T-helper 9 cell (primary cell): ENCODE measurements at places on chromosomes 1 and 21.

DNA sequence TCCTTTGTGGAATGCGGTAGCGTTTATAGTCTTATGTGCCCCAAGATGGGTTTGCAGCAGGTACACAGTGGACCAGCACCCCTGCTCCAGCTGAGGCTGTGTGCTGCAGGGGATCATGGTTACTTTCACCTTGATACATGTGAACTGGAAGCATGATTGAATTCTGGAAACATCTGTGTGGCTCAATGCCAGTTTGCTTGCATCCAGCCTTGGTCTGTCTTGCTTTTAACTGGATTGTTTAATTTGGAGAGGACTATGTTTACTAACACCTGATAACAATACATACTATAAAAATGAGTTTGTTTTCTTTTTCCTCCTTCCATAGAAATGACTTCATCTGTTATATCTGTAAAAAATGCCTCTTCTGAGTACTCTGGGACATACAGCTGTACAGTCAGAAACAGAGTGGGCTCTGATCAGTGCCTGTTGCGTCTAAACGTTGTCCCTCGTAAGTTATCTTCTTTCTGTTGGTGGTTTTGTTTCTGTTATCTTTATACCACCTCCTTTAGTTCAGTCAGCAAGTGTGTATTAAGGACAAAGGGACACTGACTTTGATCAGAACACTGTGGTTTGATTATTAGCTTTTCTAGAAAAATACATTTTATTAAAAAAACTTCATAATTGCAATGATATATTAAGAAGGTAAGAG, 47.7 kb downstream of the CXADR start:
- no peak for DNase-seq

- no peak for DNase-seq
Measured at GRCh38 chr1:70717656-70718055, 306.6 kb downstream of the CTH start.

DNA sequence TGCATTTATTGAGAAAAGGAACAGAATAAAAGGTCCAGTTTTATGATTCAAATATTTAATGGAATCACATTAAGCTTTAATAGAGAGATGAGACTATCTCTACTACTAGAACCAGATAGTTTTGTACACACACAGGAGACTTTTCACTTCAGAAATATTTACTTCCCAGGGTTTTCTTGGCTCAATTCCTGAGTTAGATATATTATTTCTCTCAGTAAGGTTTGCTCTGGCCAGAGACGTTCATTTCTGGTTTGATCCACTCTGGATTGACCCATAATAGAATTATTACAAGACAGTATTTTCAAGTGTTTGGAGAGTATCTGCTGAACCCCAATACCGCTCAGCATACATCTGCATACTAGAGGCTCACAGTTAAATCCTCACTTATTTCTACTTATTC, 1.3 kb upstream of the RCOR3 start:
- DNase-seq, result no peak

GRCh38 chr1:150981177-150981804, 801 bp upstream of the ANXA9 start:
- DNase-seq, result no peak

DNA sequence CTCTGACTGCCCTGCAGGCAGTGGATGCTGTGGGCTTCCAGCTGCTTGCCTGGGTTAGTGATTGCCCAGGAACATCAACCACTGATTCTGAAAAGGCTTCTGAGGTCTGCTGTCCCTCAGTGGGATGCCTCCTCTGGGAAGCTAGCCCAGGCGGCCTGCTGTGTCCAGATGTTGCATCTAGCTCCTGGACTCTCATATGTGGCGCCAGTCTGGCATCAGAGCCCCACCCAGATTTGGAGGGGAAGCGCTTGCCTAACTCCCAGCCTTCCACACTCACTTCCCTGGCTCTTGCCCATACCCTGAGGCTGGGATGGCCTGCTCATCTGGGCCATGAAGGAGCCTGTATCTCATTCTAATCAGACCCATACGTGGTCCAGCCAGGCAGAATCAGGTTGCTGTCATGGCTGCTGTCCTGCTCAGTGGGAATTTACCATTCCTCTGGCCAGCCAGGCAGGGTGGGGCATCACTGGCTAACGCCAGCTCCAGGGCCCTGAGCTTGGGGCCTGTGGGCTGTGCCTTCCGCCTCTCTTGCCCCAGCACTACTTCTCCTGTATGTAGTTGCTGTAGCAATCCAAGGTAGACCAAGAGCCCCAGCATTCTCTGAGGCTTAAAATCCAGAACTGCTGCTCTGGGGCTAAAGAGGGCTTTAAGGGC, 4.1 kb downstream of the CSF1 start:
- DNase-seq, result no peak

DNA sequence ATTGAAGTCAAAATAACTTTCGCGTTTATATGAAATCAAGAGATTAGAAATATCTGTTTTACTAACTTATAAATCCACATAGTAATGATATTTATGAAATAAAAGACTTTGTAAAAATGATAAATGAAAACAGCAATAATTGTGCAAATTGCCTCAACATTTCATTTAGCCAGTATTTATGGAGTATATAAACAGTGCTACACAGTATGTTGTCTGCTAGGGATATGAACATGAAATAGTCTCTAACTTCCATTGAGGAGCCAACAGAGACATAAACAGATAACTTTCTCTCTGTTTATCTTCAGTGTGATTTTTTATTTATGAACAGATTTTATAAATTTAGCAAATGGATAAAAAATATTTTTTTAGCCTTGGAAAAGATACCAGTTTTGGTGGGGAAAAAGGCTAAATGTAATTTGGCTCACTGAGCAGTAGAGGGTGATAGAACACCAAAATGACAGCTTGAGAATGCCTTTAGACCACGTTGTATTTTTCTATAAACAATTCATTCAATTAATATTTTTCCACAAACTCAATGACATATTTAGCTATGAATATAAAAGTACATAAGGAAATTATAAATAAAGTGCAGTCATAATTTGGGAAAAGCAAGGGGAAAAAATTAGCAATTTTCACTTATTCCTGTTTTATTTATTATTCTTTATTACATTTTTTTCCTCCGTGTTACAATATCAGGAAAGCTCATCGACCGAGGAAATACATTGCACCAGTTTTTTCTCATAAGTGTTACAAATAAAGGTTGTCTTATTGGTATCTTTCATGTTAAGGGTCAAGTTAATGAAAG, 47.5 kb upstream of the EEIG2 start:
- no peak for DNase-seq

DNA sequence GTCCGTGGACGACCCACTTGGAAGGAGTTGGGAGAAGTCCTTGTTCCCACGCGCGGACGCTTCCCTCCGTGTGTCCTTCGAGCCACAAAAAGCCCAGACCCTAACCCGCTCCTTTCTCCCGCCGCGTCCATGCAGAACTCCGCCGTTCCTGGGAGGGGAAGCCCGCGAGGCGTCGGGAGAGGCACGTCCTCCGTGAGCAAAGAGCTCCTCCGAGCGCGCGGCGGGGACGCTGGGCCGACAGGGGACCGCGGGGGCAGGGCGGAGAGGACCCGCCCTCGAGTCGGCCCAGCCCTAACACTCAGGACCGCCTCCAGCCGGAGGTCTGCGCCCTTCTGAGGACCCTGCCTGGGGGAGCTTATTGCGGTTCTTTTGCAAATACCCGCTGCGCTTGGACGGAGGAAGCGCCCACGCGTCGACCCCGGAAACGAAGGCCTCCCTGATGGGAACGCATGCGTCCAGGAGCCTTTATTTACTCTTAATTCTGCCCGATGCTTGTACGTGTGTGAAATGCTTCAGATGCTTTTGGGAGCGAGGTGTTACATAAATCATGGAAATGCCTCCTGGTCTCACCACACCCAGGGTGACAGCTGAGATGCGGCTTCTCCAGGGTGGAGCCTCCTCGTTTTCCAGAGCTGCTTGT, 32.4 kb downstream of the PRMT2 start:
- DNase-seq, result no peak

DNA sequence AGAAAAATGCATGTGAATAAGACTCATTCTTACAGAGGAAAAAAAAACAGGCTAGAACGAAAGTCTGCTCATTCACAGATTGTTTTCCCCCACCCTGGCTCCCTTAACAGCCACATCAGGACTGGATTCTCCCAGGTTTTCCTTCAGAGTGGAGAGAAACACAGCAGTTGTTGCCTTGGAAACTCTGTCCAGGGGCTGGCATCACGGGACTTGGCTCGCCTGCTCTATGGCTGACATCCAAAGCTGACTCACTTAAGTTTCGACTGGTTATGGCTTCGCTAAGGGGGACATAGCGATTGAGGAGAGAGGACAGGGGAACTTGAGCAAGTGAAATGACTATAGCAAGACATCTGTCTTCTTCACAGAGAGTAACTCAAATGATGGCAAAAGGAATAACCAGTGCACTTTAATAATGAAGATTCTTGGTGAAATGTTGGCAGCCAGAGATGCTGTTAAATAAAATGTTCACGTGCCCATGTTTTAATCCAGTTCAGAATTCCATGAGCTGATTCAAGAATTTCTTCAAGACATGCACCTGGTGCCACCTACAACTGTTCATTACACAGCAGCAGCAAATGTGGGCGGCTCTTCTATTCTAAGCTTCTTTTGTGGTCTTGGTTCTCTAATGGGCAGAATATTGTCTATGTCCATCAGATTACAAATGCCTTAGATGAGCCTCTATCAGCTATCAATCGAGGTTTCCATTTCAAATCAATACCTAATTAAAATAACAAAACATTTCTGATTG, 21.8 kb downstream of the MIS18A start:
- no peak for DNase-seq

DNA sequence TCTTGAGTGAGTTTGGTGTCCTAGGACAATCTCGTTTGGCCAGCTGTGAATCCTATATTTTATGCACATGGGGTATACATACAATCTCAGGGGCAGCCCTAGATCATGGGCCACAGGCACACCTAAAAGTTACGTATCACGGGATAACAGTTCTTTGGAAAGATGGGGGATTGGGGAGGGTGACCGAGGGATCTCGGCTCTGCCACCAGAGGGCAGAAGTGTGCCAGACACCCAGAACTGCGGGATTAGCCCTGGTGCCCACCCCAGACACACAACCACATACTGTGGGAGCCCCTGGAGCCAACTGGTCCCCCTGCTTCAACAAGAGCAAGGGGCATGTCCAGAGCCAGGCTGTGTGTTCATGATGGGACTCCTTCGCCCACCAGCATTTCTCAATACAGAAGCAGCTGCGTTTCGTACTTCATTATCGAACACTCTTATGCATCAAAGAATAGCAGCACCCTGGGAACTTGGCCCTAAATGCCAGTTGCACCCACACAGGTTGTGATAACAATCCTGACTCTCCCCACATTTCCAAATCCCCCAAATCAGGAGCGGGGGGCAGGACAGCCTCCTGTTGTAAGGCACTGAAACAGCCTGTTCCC, 37.4 kb downstream of the TMCO4 start:
- peak; percentile 8 for DNase-seq
